Caki2 (cell line): ENCODE measurements at places on chromosomes 6 and 20.

GRCh38 chr6:139446768-139447655, 72.6 kb upstream of the CITED2 start:
- no peak for DNase-seq

DNA sequence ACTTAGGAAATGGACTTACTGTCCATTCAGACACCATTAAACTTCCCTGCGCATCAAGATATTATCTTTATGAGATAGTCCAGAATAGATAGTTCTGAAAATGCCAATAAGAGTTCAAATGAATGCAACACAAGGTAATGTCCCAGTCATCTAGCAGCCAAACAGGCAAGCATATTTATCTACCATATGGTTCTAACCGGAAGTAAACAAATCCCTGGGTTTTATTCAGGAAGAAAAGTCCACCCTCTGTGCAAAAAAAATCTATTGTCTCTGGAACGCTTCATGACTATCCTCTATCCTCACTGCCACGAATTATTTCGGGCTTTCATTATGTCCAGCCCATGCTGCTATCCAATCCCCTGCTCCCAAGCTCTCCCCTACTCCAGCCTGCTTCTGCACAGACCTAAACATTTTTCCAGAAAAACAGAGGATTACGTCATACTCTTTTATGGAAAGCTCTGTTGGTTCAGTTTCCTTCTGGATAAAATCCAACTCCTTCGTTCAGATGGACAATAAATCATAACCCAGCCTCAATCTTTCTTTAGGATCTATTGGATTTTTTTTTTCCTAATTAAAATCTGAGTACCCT, 11.4 kb downstream of the PPIL6 start:
- no peak for DNase-seq

GRCh38 chr6:16921399-16922110, 160.3 kb upstream of the ATXN1 start:
- no peak for DNase-seq

- no peak for DNase-seq
Observed at GRCh38 chr6:164906766-164907165, 402.6 kb downstream of the C6orf118 start.

GRCh38 chr6:150016324-150017185, 8.8 kb downstream of the RAET1L start:
- DNase-seq: peak; percentile 23

- no peak for DNase-seq
Observed at GRCh38 chr6:152748843-152749242, 1.8 kb upstream of the VIP start.

DNA sequence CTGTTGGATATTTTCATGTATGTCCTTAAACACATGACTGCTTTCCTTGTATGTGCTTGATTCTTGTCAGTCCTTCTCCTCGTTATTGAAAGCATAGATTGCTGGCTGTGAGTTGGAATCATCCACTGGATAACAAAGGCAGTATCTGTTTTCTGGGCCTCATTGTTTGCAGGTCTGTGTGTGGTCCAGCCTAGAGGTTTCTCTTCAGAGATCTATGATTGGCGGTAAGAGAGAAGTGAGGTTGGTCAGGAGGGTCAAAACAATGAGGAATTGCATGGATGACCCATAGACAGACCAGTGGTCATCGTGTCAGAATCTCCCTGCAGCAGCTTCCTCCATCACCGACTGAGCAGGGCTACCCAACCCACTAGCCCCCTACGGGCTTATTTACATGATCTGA, 915.0 kb downstream of the KIF16B start:
- no peak for DNase-seq

DNA sequence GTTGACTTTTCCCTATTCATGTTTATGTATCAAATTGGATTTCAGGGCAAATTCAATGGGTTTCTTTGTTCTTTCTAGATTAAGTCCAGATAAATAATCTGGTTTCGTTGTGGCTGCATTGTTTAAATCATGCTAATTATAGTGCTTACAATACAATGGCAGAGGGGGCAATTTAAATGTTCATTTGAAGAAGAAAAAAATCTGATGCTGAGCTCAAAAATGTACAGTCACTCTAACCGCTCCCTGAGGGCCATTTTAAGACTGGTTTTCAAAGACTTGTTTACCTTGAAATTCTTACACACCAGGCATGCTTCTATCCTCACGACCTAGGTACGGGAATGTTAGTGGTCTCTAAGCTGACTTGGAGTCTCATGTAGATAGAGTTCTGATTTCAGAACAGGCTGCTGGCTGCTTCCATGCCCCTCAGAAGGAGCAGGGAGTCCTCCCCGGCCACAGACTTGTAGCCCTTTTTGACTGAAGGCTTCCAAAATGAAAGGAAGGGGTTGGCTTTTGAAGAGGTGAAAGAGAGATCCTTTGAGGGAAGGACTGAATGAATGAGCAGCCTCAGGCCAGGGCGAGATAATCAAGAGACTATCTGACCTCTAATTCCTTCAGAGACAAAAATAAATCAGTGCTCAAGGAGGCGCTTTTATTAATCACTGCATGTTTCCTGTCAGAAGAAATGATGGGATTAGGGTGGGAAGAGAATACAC, 86.1 kb upstream of the ZNF217 start:
- no peak for DNase-seq

GRCh38 chr20:47677635-47678453, 107.4 kb downstream of the SULF2 start:
- peak; percentile 62 for DNase-seq

DNA sequence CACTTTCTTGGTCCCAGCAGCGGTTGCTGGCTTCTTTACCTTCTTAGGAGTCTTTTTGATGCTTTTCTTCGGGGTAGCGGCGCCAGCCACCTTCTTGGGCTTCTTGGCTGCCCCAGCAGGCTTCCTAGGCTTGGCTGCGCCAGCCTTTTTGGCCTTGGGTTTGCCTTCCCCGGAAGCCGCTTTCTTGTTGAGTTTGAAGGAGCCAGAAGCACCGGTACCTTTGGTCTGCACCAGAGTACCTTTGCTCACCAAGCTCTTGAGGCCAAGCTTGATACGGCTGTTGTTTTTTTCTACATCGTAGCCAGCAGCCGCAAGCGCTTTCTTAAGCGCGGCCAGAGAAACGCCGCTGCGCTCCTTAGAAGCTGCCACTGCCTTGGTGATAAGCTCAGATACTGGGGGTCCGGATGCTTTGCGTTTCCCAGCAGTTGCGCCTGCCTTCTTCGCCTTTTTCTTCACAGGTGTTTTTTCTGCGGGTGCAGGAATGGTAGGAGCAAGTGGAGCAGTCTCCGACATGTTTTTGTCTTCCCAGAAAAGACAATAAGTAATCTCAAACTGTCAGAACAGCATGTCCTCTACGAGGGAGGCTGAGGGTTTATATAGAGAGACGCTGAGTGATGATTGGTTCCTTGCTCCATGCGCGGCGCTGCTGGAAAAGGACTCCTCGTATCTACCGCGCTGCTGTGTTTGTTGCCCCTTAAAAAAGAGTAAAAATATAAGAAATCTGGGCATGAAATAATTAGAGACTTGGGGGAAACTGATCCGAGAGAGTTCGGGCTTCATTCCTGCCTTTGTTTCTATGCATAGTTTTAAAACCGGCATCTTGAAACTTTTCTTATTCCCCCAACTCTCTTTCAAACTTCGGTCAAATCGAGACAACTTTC, 130.3 kb upstream of the BTN3A2 start:
- DNase-seq: peak; percentile 92

- no peak for DNase-seq
Observed at GRCh38 chr6:41215777-41216176, 12.4 kb upstream of the TREML4 start.

DNA sequence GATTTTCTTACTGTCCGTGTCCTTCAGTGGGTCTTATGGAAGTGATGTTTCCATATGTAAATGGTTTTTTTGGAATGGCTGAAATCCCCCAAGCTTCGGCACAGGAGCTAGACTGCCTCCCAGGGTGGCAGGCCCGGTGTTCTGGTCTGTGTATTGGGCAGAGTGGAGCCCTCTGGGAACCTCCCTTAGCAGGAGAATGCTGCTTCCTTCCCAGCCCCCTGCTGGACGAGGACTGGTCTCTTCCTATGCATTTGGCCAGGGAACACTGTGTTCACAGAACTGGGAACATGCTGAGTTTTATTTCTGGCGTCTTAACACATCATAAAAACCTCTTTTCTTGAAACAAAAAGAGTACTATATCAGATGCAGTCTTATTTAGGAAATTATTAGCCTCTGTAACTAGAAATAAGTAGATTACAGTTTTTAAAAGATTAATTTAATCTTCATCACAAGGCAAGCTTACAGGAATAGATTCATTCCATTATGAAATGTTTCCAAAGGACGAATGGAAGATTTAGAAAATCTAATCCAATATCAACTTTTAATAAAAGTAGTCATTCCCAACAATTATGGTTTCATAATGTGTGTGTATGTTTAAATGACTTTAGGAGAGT, 56.6 kb downstream of the SYTL3 start:
- DNase-seq: peak; percentile 17

GRCh38 chr6:135129136-135129856, 51.8 kb upstream of the MYB start:
- no peak for DNase-seq

GRCh38 chr6:72783035-72783434, 161.2 kb downstream of the KCNQ5 start:
- DNase-seq: no peak

DNA sequence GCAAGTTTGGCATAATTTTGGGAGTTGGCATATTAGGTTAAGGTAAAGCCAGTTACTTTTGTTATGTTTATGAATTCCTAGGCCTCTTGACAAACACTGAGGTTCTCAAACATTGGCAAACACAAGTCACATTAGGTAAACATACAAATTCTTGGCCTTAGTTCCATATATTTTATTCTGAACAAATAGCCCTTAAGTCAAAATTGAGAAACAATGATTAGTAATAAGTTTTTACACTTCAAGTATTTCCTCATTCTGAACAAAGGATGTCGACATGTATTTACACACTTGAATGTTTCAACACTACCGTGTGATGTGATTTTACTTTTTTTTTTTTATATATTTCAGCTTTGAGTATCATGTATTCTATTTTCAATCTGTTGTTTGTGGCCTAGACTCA, 3.8 kb upstream of the ECHDC1 start:
- DNase-seq: no peak

GRCh38 chr6:21494505-21494904, 99.0 kb upstream of the SOX4 start:
- no peak for DNase-seq

DNA sequence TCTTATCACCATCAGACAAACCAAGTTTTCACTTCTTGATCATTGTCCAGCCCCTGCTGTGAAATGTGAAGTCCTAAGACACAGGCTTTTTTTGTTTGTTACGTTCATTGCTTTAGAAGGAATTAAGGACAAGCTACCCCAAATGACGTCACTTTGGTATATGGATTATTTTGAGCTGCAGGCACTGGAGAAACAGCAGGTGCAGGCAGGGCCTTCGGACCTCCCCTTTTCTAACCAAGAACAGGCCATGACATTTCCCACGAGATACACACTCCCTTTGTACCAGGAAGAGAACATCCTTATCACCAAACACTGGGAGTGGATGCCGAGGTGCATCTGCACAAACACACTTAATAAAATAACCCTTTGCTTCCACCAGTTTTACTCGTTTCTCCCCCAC, 418.0 kb upstream of the SULF2 start:
- DNase-seq: no peak

DNA sequence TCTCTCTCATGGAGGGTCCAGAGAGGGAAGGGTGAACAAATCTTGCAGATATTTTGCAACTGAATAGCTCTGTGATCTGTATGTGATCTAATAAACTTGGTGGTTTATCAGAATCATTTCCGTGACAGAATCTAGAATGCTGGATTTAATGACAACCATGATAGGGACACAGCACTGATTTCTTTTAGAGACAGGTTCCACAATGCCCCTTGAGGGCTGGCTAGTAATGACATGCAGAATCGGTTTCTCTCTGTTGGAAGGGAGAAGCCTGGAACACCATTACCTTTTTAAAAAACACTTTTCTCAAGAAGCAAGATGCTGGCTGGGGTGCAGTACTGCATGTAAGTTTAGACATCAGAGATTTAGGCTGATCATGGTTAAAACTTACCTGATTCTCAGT, 313.4 kb downstream of the CDH26 start:
- DNase-seq: no peak

GRCh38 chr6:52641826-52642225, 29.1 kb upstream of the TMEM14A start:
- DNase-seq: no peak

DNA sequence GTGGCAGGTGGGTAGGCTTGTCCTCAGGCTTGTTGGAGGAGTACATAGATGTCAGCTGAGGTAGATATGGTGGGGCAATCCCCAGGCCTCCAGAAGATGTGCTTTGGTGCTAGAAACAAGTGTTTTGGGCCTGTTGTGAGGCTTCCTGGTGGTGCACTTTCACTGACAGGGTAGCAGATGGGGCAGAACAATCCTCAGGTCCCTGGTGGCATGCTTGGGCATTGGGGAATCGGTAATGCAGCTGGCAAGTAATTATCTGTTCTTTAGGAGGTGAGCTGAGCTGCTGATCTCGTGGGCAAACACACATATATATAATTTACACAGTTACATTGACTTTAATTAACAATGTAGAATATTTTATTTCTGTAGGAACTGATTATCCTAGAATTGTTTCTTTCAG, 458.7 kb downstream of the BMP2 start:
- no peak for DNase-seq

- DNase-seq: no peak
Observed at GRCh38 chr20:5933802-5934436, 16.4 kb downstream of the TRMT6 start.

DNA sequence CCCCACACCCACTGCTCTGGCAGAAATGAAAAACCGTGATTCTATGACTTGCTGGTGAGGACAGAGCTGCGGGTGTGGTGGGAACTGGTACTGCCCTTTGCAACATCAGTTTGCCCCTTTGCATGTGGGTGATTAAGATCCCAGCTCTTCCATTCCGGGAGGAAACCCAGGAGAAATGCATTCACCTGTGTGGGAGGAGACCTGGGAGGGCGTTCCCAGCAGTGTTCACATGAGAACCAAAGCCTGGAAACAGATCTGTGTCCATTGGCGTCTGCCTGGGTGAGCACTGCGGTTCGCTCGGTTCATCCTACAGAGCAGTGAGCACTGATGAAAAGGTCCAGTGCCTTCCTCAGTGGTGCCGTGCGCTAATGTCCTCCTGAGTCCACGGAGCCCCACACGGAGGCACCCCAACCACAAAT, 89.7 kb downstream of the SMOC2 start:
- DNase-seq: no peak

- peak; percentile 93 for DNase-seq
Observed at GRCh38 chr6:43627008-43627825, 1.8 kb downstream of the GTPBP2 start.

DNA sequence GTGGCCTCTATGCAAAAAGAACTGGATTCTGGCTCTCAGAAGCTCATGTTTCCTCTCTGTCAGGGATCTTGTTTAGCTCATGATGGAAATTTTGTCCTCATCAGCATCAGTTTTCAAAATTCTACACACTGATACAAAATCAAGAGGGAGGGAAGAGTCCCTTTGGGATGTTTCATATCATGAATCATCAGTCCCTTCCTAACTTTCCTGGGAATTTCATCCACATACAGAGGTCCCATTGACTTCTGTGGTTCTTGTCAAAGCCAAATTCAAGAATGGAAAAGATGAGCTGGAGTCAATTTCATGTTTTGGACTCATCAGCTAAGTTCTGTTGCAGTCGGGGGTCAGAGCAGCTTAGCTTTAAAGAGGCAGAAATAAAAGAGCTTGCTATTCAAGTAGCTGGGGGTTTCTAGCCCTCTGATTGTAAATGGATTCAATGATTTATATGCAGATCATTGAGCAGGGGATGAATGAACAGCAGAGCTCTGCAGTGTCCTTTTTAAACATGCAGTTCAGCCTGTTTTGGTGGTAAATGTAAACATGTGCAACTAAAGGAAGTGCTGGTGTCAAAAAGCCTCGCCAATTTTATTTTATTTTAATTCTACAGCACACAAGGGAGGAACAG, 21.3 kb upstream of the TMEM14A start:
- no peak for DNase-seq
